Type B pancreatic cell (in vitro differentiated cells): ENCODE measurements at places on chromosomes 4 and X. TPM values are rescaled to one million over a fixed set of nuclear protein-coding genes. Genes with fewer than 3 reads are reported as not detected.
A peak's percentile ranks its signal among the peaks of the same experiment; 100 is the strongest.

- H3K4me1 ChIP-seq = no peaks in the 10 kb centered on the region
- H3K27me3 ChIP-seq = no peaks in the 10 kb centered on the region
- no peak overlapping the region for H3K27ac ChIP-seq
- DNase-seq = no peak
Observed at GRCh38 chr4:32680946-32681345, 1960.8 kb downstream of the PCDH7 start.

- no peak overlapping the region for H3K27ac ChIP-seq
- no peaks in the 10 kb centered on the region for H3K27me3 ChIP-seq
- H3K4me3 ChIP-seq = no peak overlapping the region
- H3K36me3 ChIP-seq = no peaks in the 10 kb centered on the region
Observed at GRCh38 chrX:48714573-48714972, 18.0 kb downstream of the SUV39H1 start.

DNA sequence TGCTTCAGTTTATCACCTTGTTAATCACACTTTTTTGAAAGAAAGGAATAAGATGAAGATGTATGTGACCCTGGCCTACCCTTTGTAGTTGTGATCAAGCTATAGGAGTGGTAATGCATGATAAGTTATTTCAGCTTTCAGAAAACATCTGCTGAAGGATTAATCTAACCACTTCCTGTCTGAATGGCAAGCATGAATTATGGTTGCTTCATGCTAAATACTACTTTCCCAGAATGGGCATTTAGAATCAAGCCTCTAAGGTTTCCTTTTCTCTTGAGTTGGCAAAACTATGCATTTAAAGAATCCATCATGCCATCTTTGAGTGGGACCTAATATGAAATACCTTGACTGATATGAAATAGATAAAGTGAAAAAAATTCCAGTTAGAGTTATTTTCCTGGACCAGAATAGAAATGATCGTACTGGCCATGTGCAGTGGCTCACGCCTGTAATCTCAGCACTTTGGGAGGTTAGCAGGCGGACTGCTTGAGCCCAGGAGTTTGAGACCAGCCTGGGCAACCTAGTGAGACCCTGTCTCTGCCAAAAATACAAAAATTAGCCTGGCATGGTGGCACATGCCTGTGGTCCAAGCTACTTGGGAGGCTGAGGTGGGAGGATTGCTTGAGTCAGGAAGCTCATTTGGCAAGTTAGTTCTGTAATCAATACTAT lies 59.1 kb downstream of the ANXA3 start:
- H3K4me1 ChIP-seq = peaks cover 10% of the 10 kb centered on the region
- H3K4me3 ChIP-seq = no peak overlapping the region
- no peaks in the 10 kb centered on the region for H3K36me3 ChIP-seq
- H3K27ac ChIP-seq = no peak overlapping the region
- no peaks in the 10 kb centered on the region for H3K27me3 ChIP-seq
- DNase-seq = no peak

GRCh38 chrX:43974100-43974475 lies 898 bp upstream of the NDP start:
- peaks cover 7% of the 10 kb centered on the region for H3K4me1 ChIP-seq
- peak overlapping the region; percentile 85 for H3K4me3 ChIP-seq
- H3K36me3 ChIP-seq = no peaks in the 10 kb centered on the region

GRCh38 chr4:101337688-101338087 lies 9.6 kb downstream of the PPP3CA start:
- peaks cover 5% of the 10 kb centered on the region for H3K36me3 ChIP-seq
- no peak for DNase-seq
- H3K27ac ChIP-seq = no peak overlapping the region
- H3K4me1 ChIP-seq = peaks cover 11% of the 10 kb centered on the region
- no peaks in the 10 kb centered on the region for H3K27me3 ChIP-seq

DNA sequence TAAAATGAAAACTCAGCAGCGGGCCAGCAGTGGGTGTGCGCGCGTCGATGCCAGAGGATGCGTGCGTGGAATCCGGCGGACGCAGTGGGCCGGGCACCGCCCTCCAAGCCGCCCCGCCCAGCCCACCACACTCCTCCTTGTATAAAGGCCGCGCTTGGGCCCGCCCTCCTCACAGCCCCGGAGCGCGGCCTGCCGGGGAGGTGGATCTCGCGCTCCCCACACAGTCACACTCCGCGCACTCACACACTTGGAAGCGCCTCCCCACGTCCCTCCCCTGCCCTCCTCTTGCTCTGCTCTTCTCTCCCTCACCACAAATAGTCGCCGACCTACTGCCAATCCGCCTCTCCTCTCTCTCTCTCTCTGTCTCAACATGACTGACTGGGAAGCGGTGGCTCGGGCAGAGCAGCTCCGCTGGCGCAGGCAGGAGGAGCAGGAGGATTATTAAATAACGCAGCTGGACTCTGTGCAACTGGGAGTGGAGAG lies at the start of gene CCSER1:
CCSER1 (plus strand) TSS at position 172 of the 483 bp plus-strand sequence.
- H3K4me1 ChIP-seq = peaks cover 17% of the 10 kb centered on the region
- H3K36me3 ChIP-seq = no peaks in the 10 kb centered on the region
- H3K4me3 ChIP-seq = peak within 1 kb of the TSS; percentile 99

GRCh38 chrX:41518127-41518840 lies 71.1 kb downstream of the NYX start:
- no peak overlapping the region for H3K4me3 ChIP-seq
- H3K4me1 ChIP-seq = peaks cover 7% of the 10 kb centered on the region
- no peak for DNase-seq
- H3K27me3 ChIP-seq = no peaks in the 10 kb centered on the region

- H3K36me3 ChIP-seq = peaks cover 21% of the 10 kb centered on the region
- H3K4me1 ChIP-seq = peaks cover 7% of the 10 kb centered on the region
- no peak for DNase-seq
- H3K27me3 ChIP-seq = no peaks in the 10 kb centered on the region
Observed at GRCh38 chr4:40829586-40829985, 79.8 kb downstream of the NSUN7 start.

DNA sequence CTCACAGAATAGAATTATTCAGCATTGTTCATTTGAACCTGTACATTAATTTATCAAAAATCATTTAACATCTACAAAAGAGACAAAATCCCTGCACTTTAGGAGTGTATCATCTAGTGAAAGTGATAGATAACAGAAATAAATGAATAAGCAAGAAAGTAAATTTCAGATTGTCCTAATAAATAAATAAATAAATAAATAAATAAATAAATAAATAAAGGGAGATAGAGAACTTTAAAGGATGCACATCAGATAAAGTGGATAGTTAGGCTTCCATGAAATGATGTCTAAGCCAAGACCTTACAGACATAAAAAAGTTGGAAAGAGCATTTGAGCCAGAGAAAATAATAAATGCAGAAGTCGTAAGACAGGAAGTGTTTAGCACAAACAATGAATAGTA lies 444.7 kb downstream of the CFAP47 start:
- no peaks in the 10 kb centered on the region for H3K4me1 ChIP-seq
- H3K27ac ChIP-seq = no peak overlapping the region
- H3K27me3 ChIP-seq = no peaks in the 10 kb centered on the region
- no peak for DNase-seq
- no peaks in the 10 kb centered on the region for H3K36me3 ChIP-seq
- no peak overlapping the region for H3K4me3 ChIP-seq

DNA sequence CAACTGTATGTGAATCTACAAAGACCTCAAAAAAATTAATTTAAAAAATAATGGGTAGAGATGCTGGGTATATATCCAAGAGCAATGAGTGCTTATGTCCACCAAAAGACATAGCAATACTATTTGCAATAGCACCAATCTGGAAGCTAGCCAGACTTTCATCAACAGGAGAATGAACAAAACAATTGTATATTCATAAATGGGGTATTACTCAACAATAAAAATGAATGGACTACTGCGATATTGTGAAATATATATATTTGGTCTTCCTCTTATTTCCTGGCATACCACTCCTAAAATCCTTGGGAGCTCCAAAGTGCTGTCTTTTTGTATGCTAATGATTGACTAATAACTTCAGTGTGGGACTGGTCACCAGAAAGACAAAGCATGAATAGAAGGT lies 77.5 kb downstream of the MSN start:
- no peaks in the 10 kb centered on the region for H3K36me3 ChIP-seq
- H3K27ac ChIP-seq = no peak overlapping the region
- no peaks in the 10 kb centered on the region for H3K27me3 ChIP-seq
- H3K4me1 ChIP-seq = no peaks in the 10 kb centered on the region
- H3K4me3 ChIP-seq = no peak overlapping the region

DNA sequence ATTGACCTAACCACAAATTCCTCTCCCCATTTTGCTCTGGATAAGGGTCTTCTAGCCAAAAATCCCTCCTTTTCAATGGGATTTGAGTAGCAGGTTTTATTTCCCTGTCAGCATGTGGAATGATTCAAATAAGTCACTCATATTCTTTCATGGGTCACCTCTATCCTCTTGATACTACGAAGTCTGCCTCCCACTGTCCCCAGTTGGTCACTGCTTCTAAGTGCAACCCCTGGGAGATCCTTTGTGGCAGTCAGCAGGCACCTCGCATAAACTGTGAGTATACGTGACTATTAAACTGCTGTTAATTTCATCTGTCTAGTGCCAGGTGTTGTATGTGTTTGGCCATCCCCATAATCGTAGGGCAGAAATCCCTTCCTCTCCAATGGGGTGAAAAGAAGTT lies 1667.9 kb upstream of the PCDH7 start:
- no peaks in the 10 kb centered on the region for H3K4me1 ChIP-seq
- no peak overlapping the region for H3K27ac ChIP-seq
- no peak overlapping the region for H3K4me3 ChIP-seq
- H3K27me3 ChIP-seq = no peaks in the 10 kb centered on the region

DNA sequence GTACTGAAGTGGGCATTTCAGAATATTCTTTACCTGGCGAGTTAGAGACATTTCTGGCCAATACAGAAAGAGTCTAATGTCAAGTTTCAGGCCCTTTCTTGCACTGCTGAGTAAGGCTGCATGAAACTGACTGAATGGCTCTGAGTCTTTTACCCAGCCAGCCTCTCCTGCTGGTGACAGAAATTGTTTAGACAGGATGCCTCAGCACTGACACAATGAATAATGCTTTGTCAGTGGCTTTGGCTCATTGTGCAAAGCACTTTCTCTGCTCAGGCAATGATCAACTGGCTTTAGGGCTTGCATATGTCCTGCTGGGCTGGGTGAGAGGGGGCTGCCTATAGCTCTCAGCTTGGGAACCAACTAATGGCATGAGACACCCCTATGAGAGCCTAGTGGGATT lies 45.5 kb downstream of the CLNK start:
- H3K27me3 ChIP-seq = peaks cover 4% of the 10 kb centered on the region
- H3K27ac ChIP-seq = no peak overlapping the region
- DNase-seq = no peak
- peaks cover 10% of the 10 kb centered on the region for H3K4me1 ChIP-seq

- H3K36me3 ChIP-seq = peaks cover 12% of the 10 kb centered on the region
- H3K4me3 ChIP-seq = no peak overlapping the region
- no peaks in the 10 kb centered on the region for H3K27me3 ChIP-seq
- peaks cover 5% of the 10 kb centered on the region for H3K4me1 ChIP-seq
Observed at GRCh38 chrX:15475021-15475420, 18.1 kb downstream of the PIR start.

DNA sequence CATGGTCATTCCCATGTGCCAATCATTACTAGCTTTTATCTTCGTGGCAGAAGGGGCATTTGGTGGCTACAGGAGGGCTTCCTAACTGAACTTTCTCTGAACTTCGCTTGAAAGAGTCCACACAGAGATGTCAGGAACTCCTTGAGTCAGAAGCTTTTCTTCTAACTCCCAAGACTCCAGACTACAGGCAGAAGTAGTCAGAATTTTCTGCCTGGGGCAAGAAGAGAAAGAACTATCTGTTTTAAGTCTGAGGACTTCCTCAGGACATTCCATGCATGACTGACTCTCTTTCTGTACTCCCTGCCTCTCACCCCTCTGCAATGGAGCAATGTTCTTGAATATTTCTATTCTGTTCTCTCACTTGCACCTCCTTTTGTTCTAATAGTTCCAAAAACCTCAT lies 170.5 kb upstream of the TBC1D9 start:
- peaks cover 6% of the 10 kb centered on the region for H3K36me3 ChIP-seq
- H3K4me3 ChIP-seq = no peak overlapping the region
- no peaks in the 10 kb centered on the region for H3K27me3 ChIP-seq
- H3K4me1 ChIP-seq = peaks cover 9% of the 10 kb centered on the region
- H3K27ac ChIP-seq = no peak overlapping the region
- no peak for DNase-seq

Gene CRLF2
- total RNA-seq = not detected in 2 replicates

Gene BMPR1B
- 2.4 and 9.3 TPM in 2 replicates for total RNA-seq

Gene CLDN34
- 0.86 TPM in 1 of 2 replicates, not detected in the other for total RNA-seq

Gene SLC10A4
- 0.99 and 2.8 TPM in 2 replicates for total RNA-seq

Gene MAGEA8
- total RNA-seq = 0.21 TPM in 1 of 2 replicates, not detected in the other

Gene DMD
- total RNA-seq = 17.7 and 57.1 TPM in 2 replicates
